Hair follicular keratinocyte (primary cell): ENCODE measurements at places on chromosomes 1 and 21. TPM values are rescaled to one million over a fixed set of nuclear protein-coding genes. Genes with fewer than 3 reads are reported as not detected.

Gene LCE1F
- not detected in 2 replicates for total RNA-seq

Gene KCNA3
- not detected in 2 replicates for total RNA-seq

Gene ANKRD45
- not detected in 2 replicates for total RNA-seq

Gene GJA9
- 0.08 TPM in 1 of 2 replicates, not detected in the other for total RNA-seq

Gene PPP1R15B
- 19.7 and 19.8 TPM in 2 replicates for total RNA-seq

Gene GBP6
- total RNA-seq: 0.61 and 1.3 TPM in 2 replicates

Gene CR1L
- not detected in 2 replicates for total RNA-seq

Gene HSD3B2
- not detected in 2 replicates for total RNA-seq

Gene C1QB
- total RNA-seq: not detected in 2 replicates

Gene PPM1J
- total RNA-seq: 6.6 and 18.3 TPM in 2 replicates

Gene SIPA1L2
- total RNA-seq: 1.6 and 1.9 TPM in 2 replicates

Gene MAP7D1
- 366 and 380 TPM in 2 replicates for total RNA-seq

Gene CHI3L2
- total RNA-seq: not detected in 2 replicates

Gene NUDT4B
- 21.9 and 27.3 TPM in 2 replicates for total RNA-seq

Gene FCRLB
- 0.78 and 2.3 TPM in 2 replicates for total RNA-seq

Gene ALX3
- not detected in 2 replicates for total RNA-seq

Gene RGS16
- total RNA-seq: 0.19 and 0.23 TPM in 2 replicates

Gene TNFRSF9
- total RNA-seq: 0.16 TPM in 1 of 2 replicates, not detected in the other

Gene CFAP74
- not detected in 2 replicates for total RNA-seq

Gene CR2
- total RNA-seq: not detected in 2 replicates
